ENCODE measurements at places on chromosomes 7 and 10.

DNA sequence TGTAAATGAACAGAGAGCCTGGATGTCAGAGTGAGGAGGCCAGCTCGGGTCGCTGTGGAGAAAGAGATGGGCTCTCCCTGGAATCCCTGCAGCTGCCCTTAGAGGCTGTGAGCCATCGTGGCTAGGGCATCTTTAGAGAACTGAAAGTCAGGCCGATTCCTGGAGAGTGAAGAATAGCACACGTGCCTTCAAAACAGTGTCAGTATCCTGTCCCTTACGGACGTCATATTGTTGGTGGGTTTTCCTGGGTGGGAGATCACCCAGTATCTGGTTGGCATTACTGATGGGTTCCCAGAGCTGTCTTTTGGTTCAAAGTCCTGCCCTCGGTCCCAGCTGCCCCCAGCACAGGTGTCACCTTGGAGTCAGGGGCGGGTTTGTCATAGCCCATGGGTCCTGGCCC is 25.3 kb downstream of the IKZF1 start:
- no peak for DNase-seq
- peaks cover 40% of the 10 kb centered on the region for H3K4me1 ChIP-seq
- no peaks in the 10 kb centered on the region for H3K27me3 ChIP-seq
- H3K27ac ChIP-seq = no peak overlapping the region
- peaks cover 59% of the 10 kb centered on the region for H3K36me3 ChIP-seq

GRCh38 chr7:44277391-44277790 is 48.0 kb downstream of the CAMK2B start:
- no peak for DNase-seq
- no peak overlapping the region for H3K4me3 ChIP-seq
- H3K36me3 ChIP-seq = no peaks in the 10 kb centered on the region
- H3K27ac ChIP-seq = no peak overlapping the region

DNA sequence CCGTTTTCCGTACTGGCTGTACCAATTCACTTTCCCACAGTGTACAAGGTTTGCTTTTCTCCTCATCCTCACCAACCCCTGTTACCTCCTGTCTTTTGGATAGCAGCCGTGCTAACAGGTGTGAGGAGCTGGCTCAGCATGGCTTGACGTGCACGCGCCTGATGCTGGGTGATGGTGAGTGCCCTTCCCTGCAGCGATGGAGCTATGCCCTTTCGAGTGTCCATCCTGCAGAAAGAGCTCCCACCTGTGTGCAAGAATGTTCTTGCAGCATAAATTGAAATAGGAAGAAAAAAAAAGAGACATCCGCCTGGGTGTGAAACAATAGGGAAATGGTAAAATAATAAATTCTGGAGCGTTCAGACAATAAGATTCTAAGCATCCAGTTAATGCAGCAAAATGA is 9.5 kb upstream of the UBE3C start:
- H3K4me3 ChIP-seq = no peak overlapping the region
- H3K36me3 ChIP-seq = no peaks in the 10 kb centered on the region
- no peak overlapping the region for H3K27ac ChIP-seq
- DNase-seq = no peak
- peaks cover 22% of the 10 kb centered on the region for H3K27me3 ChIP-seq

DNA sequence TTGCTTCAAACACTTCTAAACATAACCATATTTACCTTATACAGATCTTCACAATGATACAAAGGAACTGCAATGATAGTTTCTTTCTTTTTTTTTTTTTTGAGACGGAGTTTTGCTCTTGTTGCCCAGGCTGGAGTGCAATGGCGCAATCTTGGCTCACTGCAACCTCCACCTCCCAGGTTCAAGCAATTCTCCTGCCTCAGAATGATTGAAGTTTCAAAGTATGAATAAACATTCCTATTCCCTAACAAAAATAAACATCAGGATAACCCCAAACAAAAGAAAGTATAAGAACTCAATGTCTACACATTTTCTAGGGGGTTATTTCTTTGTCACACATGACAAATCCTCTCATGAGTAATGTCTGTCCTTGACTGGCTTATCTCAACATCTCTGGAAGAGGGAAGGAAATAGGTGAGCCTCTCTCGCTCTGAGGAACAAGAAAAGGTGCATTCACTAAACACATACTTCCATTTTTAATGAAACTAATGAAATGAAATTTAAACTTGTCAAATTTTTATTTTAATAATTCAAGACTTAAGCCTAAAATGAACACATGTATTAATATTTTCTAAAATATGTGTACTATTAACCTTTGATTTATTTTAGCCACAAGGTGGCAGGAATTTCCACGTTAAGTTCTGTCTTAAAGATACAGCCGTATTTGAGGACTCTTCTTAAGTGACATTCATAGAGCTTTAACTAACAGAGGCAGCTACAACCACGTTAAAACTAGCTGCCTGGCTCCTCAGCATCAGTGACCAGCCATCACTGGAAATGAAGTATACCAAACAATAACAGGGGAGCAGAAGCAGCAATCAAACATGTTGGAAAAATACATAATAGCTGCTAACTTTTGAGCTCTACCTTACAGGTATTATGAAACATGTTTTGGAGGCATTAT is 58.3 kb downstream of the MALSU1 start:
- H3K4me3 ChIP-seq = no peak overlapping the region
- no peak overlapping the region for H3K27ac ChIP-seq
- peaks cover 22% of the 10 kb centered on the region for H3K4me1 ChIP-seq
- H3K36me3 ChIP-seq = no peaks in the 10 kb centered on the region

DNA sequence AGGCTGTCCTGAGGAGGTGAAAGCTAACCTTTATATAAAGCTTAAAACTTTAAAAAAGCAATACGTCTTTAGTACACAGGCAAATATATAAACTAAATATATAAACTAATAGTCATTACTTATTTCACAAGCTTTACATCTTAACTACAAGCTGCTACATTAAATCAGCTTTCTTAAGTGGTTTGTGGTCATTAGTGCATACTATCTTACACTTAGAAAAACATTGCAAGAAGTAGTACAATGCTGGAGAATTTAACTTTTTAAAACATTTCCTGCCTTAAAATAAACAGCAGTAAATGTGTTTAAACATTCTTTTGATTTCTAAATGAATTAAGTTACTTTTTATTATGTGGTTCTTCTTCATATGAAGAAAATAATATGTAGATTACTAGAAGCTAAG is 36.3 kb downstream of the MET start:
- no peaks in the 10 kb centered on the region for H3K27me3 ChIP-seq
- H3K4me1 ChIP-seq = no peaks in the 10 kb centered on the region
- DNase-seq = no peak
- H3K36me3 ChIP-seq = no peaks in the 10 kb centered on the region
- H3K27ac ChIP-seq = no peak overlapping the region

DNA sequence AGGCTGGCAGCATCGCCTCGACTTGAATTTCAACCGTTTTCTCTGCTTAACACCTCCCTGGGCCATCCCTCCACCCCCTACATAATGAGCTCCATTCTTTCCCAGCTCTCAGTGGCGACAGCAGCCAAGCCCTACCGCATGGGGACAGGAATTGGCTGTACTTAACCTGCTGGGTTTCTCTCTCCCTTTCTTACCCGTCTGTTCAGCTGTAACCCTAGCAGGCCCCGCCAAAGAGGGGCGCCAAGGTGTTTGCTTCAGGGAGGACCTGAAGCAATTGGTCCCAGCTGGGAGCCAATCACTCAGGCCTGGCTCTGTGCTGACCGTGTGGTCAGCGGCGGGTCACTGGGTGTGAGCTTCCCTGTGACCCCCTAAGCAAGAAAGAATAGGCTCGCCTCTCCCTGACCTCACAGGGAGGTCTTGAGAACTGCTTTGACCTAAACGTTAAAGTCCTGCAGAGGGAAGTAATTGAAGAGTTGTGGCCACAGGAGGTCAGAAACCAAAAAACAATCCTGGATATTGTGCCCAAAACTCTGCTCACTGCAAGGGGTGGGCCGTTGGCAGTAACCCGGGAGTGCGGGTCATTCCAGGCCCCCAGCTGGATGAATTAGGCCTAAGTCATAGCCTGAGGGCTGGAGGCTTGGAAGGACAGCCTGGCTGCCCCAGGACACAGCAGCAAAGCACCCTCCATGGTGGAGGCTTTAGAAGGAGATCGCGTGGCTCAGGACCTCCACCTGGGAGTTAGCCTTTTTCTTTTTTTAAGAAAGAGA is 114.6 kb downstream of the ITIH5 start:
- no peak overlapping the region for H3K4me3 ChIP-seq
- peaks cover 15% of the 10 kb centered on the region for H3K27me3 ChIP-seq
- no peak overlapping the region for H3K27ac ChIP-seq
- no peaks in the 10 kb centered on the region for H3K36me3 ChIP-seq

- no peak overlapping the region for H3K4me3 ChIP-seq
- H3K27ac ChIP-seq = no peak overlapping the region
- H3K27me3 ChIP-seq = peaks cover 17% of the 10 kb centered on the region
- DNase-seq = no peak
These were observed 67.4 kb upstream of the PPP1R3C start for GRCh38 chr10:91700273-91700672.

GRCh38 chr10:78252286-78252685 is 218.6 kb downstream of the RPS24 start:
- no peaks in the 10 kb centered on the region for H3K36me3 ChIP-seq
- H3K4me1 ChIP-seq = peaks cover 20% of the 10 kb centered on the region
- H3K27ac ChIP-seq = no peak overlapping the region
- DNase-seq = no peak
- H3K4me3 ChIP-seq = no peak overlapping the region
